Smooth muscle cell of bladder (primary cell): ENCODE measurements at places on chromosomes 11 and 22. TPM values are rescaled to one million over a fixed set of nuclear protein-coding genes. Genes with fewer than 3 reads are reported as not detected.

OR4S1 gene
- not detected in 2 replicates for total RNA-seq

SAA4 gene
- not detected in 2 replicates for total RNA-seq

DCDC1 gene
- total RNA-seq, result under 0.01 and 0.09 TPM in 2 replicates

INS gene
- not detected in 2 replicates for total RNA-seq

PCF11 gene
- total RNA-seq, result 24.3 and 28.8 TPM in 2 replicates

SUSD2 gene
- total RNA-seq, result 2.8 and 3.7 TPM in 2 replicates

LDHAL6A gene
- not detected in 2 replicates for total RNA-seq

TREH gene
- total RNA-seq, result not detected in 2 replicates

OR6T1 gene
- total RNA-seq, result not detected in 2 replicates

SCT gene
- not detected in 2 replicates for total RNA-seq

CENPM gene
- total RNA-seq, result 3.5 and 6.0 TPM in 2 replicates

GAB4 gene
- total RNA-seq, result not detected in 2 replicates

LARGE2 gene
- 0.09 TPM in 1 of 2 replicates, not detected in the other for total RNA-seq

FCHSD2 gene
- 8.4 and 8.9 TPM in 2 replicates for total RNA-seq

DEFB131B gene
- total RNA-seq, result not detected in 2 replicates

C11orf91 gene
- not detected in 2 replicates for total RNA-seq

MFRP gene
- not detected in 2 replicates for total RNA-seq

FGF3 gene
- not detected in 2 replicates for total RNA-seq

WNT11 gene
- total RNA-seq, result 0.28 and 1.1 TPM in 2 replicates

UBQLNL gene
- total RNA-seq, result 0.14 and 0.18 TPM in 2 replicates

FREY1 gene
- 1.00 and 1.4 TPM in 2 replicates for total RNA-seq

MPPED2 gene
- total RNA-seq, result not detected in 2 replicates

IFITM1 gene
- total RNA-seq, result 49.6 and 79.5 TPM in 2 replicates

TCN2 gene
- 2.0 and 2.4 TPM in 2 replicates for total RNA-seq

MRPL11 gene
- total RNA-seq, result 40.4 and 41.0 TPM in 2 replicates

SART1 gene
- 60.3 and 78.4 TPM in 2 replicates for total RNA-seq

PLAAT5 gene
- total RNA-seq, result 0.09 and 0.14 TPM in 2 replicates

CCDC116 gene
- 0.14 and 0.18 TPM in 2 replicates for total RNA-seq
